AG04449 (cell line): ENCODE measurements at places on chromosomes 4 and X.

- DNase-seq, result no peak
These were observed 359.2 kb downstream of the FBXW7 start for GRCh38 chr4:152176627-152177214.

DNA sequence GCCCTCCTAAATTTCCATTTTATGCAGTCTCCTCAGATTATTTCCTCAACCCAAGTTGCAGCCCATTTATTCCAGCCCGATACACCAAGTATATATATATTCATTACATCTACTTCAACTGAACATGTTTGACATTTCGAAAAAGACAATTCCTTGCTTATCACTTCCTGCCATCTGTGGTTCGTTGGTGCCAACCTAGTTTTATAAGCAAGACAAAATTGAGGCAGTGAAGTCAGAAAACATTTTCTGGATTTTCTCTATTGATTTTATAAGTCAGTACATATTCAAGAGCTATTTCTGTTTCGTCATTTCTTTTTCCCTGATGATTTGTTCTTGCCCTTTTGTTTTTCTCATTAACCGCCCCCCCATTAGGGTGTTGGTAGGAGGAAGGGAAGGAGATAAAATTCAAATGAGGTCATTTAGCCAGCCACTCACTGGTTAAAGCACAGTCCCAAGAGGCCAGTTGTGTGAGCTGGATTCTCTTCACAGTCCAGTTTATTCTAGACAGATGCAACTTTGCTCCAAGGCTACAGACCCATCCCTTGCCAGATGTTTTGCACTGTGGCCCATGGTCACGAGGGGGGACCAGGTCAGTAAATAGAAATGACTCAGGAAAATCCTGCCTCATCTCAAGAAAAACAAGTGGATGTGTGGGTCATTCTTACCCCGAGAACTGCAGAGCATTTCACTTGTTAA, 20.3 kb upstream of the VEGFD start:
- DNase-seq, result no peak

GRCh38 chr4:127015667-127016117, 617.1 kb upstream of the INTU start:
- no peak for DNase-seq

- DNase-seq, result no peak
These were observed 13.1 kb upstream of the DRP2 start for GRCh38 chrX:101206471-101206870.

DNA sequence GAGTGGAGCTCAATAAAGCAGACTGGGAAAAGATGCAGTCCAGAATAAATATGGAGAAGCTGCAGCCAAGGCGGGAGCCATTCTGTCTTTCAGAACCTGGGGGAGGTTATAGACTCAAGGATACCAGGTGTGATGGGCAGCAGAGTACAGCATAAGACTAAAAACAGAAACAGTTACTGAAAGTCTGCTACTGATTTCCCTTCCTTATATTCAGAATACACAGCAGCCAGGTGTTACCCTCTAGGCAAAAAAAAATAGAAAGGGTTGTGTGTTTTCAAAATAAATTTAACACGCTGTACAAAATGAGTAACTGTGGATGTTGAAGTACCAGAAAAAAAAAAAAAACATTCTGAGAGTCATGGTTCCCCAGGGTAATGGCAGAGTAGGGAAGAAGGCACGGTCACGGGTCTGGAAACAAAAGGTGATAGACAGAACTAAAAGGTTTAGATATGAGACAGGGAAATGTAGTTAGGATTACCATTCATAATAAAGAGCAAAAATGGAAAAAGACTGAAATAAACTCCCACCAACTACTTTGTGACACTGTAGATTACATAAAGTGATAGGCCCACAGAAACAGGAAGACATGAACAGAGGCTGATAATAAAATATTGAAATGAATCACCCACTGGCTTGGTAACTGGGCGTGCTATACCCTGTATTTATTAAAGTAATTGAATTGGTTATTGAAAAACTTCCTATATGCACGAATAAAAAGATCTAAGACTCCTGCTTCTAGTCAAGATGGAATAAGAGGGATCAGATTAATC, 10.8 kb upstream of the HHIP start:
- DNase-seq, result no peak

- DNase-seq, result no peak
These were observed 21.9 kb downstream of the TRIML1 start for GRCh38 chr4:188161167-188161566.

- DNase-seq, result no peak
These were observed 281.4 kb downstream of the RAB28 start for GRCh38 chr4:13202701-13203100.

GRCh38 chrX:150913511-150913910, 15.0 kb upstream of the CD99L2 start:
- no peak for DNase-seq

GRCh38 chrX:84924624-84925023, 79.1 kb upstream of the APOOL start:
- no peak for DNase-seq

DNA sequence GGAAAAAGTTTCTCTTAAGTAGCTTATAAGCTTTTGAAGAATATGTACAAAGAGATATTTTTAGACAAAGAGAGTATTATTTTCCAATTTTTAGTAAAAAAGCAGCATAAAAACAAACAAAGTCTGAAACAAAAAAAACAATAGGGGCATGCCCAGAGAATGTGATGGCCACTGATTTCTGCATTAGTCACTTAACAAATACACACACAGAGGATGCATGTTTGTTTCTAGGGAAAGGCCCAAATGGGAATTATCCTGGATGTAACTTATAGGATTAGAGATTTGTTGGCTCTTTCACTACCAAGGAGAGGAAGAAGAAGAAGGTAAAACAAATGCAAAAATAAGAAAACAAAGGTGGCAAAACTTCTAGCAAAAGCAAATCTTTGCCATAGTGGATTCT, 95.9 kb upstream of the SCOC start:
- DNase-seq, result no peak

DNA sequence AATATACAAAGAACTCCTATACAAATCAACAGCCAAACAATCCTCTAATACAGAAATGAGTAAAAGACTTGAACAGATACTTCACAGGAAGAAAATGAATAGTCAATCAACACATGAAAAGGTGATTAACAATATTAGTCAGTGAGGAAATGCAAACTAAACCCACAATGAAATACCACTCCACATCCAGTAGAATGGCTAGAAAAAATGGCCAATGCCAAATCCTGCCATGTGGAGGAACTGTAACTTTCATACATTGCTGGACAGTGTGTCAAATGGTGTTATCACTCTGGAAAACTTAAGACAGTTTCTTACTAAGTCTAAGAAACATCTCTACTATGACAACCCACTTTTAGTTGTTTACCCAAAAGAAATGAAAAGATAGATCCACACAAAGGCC, 59.5 kb downstream of the NSG1 start:
- DNase-seq, result no peak

GRCh38 chr4:1487761-1488160, 81.5 kb upstream of the NKX1-1 start:
- no peak for DNase-seq

GRCh38 chrX:40086569-40087335, 11.0 kb downstream of the BCOR start:
- no peak for DNase-seq

DNA sequence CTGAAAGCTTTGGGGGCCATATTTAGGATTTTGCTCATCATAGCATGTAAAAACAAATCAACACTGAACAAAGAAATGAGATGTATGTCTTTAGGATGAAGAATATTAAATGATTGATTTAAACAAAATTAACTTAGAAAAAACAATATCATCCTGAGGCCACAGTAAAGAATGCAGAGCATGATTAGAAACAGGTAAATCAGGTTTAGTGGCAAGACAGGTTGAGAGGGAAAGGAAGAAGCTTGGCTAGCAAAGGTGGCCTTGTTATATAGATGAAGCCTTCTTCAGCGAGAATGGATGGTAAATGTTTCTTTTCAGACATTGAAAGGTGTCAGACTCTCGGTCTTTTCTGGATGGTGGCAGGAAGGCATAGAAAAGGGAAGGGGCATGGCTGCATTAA, 11.9 kb upstream of the MAGEB16 start:
- DNase-seq, result no peak

DNA sequence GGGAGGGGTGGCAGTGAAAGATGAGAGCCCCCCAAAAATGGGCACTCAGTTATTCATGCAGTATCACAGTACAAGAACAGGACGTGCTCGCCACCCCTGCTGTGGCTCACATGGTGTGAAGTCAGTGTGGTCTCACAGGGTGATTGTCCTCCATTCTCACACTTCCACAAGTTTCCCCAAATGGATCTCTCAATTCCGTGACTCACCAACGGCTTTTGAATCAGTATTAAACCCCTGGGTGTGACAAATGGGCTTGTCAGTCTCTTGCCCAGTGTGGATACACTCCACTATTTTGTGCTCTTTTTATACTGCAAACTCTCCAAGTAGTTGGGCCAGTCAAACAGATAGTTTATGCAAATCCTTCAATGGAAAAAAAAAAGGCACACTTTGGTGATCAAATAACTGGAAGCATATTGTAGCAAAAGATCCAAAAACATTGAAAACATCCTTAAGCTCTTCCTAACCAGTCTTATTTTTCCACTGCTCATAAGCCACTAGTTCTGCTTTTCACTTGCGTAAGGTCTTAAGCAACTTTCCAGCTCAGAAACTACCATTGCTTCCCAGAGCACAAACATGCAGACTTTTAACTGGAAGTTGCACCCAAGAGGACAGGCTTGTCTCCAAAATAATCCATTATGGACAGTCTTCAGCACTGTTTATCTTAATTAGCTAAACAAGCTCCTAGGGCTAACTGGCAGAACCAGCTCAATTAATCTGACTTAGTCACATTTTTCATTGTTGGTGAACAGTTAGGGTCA, 365.7 kb downstream of the PPP3CA start:
- DNase-seq, result peak; percentile 24

GRCh38 chrX:103236296-103236695, 18.7 kb downstream of the TCEAL8 start:
- DNase-seq, result no peak

- DNase-seq, result no peak
These were observed 87.0 kb upstream of the TSPAN5 start for GRCh38 chr4:98745366-98745765.

GRCh38 chrX:53383376-53384076, 38.9 kb downstream of the SMC1A start:
- DNase-seq, result no peak

DNA sequence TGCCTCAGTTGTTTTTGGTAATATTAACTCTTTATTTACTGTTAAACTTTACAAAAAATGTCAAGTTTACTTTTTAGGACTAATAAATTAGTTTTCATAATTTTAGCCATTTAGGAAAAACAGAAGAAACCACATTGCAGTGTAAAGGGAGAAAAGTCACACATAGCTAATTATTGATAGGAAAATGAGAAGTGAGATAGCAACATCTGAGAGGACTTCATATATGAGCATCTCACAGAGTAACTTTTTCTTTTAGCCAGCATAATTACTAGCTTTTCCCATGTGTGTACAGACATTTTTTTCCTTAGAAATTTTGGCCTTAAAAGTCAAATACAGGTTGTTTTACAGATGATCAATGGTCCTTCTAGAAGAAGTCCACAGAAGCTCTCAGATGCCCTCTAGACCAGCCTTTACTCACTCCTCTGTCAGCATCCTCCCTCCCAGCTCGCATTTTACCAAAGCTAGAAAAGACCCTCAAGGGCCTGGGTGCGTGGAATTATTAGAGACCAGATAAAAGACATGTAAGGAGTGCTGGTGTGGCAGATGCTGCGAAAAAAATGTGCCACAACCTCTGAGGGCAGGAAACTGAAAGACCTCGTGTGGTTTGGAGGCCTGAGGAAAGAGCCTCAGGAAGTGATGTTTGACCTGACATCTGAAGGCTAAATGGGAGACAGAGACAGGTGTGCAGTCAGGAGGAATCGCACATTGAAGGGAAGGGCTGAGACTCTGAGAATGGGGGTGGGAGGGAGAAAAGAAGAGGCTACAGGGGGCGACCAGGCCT, 156.9 kb downstream of the CBR4 start:
- DNase-seq, result no peak

DNA sequence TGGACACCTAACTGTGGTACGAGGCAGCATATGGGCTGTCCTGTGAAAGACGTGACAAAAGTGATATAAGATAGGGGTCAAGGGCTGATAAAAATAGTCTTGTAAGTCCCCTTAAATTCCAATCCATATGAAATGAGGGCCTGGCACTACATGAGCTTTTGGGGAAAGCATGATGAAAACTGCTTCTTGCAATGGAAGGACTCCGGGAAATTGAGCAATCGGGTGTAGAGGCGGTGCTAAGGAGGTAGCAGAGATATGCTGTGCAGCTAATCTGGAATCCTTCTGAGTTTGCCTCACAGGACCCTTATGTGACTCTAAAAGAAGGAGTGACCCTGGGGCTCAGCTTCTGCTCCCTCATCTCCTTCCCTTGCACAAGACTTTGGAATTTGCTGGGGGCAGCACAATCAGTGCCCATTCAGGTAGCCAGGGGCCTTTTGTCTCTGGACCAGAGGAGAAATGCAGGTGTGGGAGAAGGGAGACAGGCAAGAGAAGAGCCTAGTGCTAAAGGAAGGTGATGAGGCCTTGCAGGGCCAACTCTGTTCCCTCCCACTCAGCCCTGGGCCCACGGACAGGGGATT, 12.8 kb downstream of the CLDN2 start:
- no peak for DNase-seq

DNA sequence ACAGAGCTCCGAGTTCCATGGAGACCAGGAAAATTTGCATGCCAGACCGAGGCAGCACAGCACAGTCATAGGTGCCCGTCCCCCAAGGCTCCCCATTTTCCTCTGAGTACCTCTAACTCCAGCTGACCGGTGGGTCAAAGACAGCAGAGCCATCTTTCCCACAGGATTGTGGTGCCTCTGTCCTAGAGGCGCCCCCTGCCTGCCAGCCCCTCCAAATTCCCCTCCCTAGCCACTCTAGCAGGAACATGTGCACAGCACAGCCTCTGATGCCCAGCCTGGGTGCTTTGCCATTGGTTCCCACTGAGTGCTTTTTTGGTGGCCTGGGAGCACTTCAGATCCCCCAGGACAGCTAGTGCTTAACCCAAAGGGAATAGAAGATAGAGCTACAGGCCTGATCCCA, 368.5 kb upstream of the PABPC5 start:
- no peak for DNase-seq

- DNase-seq, result no peak
These were observed 37.2 kb downstream of the EDNRA start for GRCh38 chr4:147518086-147518485.
